Activated CD8-positive, alpha-beta T cell treated with anti-CD3 and anti-CD28 coated beads, Interleukin-2, amount 10 ng/mL, durations not matched to agents 7 days and 5 days (primary cell): ENCODE measurements at places on chromosomes 4 and X. TPM values are rescaled to one million over a fixed set of nuclear protein-coding genes. Genes with fewer than 3 reads are reported as not detected.

DNA sequence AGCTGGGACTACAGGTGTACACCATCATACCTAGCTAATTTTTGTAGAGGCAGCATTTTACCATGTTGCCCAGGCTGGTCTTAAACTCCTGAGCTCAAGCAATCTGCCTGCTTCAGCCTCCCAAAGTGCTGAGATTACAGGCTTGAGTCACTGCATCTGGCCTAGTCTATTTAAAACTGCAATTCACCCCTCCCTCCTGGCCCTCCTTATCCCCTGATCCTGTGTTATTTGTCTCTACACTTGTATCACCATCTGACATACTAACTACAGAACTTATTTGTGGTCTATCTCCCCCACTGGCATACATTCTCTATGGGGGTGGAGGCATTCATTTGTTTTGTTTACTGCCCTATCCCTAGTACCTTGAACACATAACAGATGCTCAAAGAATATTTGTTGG is 23.7 kb downstream of the CC2D2A start:
- DNase-seq = no peak

Gene TLR6
- total RNA-seq = 3.2 TPM

- no peak for DNase-seq
These were observed 322.2 kb downstream of the GPAT3 start for GRCh38 chr4:83858131-83858530.

GRCh38 chrX:9433596-9433995 is 31.3 kb upstream of the TBL1X start:
- no peak for DNase-seq

- DNase-seq = peak; percentile 67
These were observed 5.6 kb downstream of the CYSLTR1 start for GRCh38 chrX:78321809-78322208.

Gene NXF2B
- not detected for total RNA-seq

- no peak for DNase-seq
These were observed 7.3 kb downstream of the PITX2 start for GRCh38 chr4:110615353-110616237.

GRCh38 chr4:113009461-113009860 is 40.0 kb upstream of the ANK2 start:
- no peak for DNase-seq

DNA sequence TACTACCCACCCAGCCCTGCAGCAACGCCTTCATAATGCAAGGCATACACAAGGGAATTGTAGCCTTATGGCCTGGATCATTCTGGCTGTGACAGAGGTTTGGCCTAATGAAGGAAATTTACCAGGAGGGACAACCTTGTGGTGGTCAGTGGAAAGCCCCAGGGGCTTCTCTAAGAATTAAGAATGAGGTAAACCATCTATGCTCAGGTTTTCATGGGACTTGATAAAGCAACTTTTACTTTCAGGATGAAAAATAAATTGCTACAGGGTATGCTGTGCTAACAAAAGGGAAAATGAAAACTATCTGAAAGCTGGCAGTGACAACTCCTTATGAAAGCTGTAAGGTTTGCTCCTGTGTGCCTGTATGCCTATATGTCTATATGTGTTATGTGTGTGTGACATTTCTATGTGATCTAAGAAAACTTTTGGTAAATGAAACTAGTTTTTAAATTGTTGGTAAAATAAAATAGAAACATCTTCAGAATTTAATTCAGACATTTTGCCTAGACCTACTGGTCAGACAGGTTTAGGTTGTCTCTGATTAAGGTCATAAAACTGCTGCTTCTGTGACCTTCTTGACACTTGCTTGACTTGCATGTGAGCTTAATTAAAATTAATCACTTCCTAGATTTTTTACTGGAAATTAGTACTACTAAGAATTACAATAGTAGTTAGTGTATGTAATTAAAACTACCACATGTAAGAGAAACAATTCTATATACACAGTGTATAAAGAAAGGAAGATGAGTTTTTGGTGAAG is 19.9 kb upstream of the TXK start:
- DNase-seq = no peak

GRCh38 chr4:5885733-5886132 is 7.2 kb downstream of the CRMP1 start:
- DNase-seq = no peak

GRCh38 chr4:52197306-52197705 is 146.2 kb downstream of the SPATA18 start:
- DNase-seq = no peak

DNA sequence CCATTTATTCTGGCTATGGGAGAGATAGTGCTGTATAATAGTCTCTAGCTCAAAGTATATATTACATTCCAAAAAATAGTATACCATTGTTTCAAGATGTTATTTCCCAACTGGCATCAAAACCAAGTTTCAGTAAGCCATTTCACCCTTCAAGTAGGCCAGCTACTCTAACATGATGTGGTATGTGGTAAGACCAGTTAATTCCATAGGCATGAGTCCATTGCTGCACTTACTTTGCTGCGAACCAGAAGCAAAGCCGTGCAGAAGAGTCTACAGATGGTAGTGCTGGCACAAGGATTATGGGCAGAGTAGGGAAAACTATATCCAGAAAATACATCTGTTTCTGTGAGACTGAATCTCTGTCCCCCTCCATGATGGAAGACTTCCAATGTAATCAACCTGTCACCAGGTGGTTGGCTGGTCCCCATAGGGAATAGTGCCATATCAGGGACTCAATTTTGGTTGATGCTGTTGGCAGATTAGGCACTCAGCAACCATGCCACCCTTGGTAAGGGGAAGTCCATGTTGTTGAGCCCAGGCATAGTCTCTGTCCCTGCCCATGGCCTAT is 49.8 kb upstream of the HSD17B10 start:
- no peak for DNase-seq

- DNase-seq = no peak
These were observed 50.8 kb upstream of the HOPX start for GRCh38 chr4:56731857-56732256.

DNA sequence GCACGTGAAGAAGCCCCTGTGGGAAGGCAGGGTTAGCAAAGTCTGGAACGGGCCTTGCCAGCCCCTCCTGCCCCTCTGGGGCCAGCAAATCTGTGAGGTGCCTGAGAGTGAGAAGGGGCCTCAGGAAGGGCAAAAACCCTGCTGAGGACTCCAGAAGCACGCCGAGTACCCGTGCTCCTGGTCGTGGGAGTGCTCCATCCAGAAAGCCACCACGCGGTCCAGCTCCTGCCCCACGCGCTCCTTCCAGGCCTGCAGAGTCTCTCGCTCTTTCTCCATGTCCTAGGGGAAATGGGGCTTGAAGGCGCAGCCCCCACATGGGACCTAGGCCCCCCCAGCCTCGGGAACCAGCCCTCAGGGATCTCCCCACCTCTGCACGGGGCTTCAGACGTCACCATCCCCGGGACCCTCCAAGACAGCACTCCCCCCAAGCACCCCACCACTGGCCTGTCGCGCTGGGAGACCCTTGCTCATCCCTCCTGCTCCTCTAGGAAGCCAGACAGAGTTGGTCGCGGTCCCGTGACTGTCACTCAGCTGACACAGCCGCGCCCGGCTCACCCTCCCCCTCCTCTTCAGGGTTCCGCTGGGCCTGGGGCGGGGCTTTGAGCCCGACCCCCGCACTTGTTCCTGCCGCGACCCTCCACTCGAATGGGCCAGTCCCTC is at the start of gene RENBP:
RENBP (minus strand) TSS at position 504 of the 660 bp plus-strand sequence; CDS start at position 471, 33 bp downstream.
- peak; percentile 51 for DNase-seq

GRCh38 chr4:90240333-90240732 is 113.1 kb downstream of the CCSER1 start:
- no peak for DNase-seq

DNA sequence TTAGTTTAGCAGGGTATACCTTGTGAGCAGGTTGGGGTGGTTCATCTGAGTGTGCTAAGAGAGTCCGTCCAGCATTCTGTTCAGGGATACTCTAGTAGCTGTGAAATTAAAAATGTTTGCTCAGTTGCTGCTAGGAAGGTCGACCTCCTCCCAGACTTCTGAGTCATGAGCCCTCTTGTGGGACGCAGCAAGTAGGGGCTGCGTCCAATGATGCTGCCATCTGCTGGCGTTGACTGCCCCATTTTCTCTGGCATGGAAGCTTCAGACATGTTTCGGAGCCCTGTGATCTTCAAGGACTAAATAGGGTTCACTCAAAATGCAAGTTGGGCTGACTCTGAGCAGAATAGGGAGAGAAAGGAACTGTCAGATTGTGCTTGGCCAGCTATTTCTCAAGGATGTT is 201.0 kb upstream of the ARSJ start:
- peak; percentile 29 for DNase-seq

Gene MND1
- 38.3 TPM for total RNA-seq

DNA sequence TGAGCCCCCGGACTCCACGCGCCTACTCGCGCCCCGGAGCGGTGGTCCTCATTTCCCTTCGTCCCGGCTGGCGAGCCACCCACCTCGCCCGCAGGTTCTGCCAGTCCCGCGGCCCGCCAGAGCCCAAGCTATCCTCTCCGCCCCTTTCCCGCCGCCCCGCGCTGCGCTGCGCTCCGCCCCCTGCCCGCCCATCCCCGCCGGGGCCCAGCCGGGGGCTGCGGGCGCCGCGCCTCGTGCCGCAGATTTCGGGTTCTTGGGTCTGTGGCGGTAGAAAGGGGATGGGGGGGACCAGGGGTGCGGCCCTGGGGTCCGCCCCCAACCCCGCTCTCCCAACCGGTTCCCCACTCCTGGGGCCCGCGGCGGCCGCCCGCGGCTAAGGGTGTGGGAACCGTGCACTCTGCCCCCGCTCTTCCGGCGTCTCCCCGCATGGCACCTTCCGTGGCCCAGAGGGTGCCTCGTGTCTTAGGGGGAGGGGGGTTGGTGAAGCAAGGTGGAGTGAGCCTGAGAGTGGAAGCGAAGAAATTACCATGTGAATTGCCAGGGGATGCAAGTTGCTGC is 650.8 kb upstream of the DIPK2B start:
- peak; percentile 58 for DNase-seq

GRCh38 chr4:155960522-155960921 is 6.9 kb upstream of the CTSO start:
- no peak for DNase-seq

Gene APOOL
- total RNA-seq = 11.6 TPM

DNA sequence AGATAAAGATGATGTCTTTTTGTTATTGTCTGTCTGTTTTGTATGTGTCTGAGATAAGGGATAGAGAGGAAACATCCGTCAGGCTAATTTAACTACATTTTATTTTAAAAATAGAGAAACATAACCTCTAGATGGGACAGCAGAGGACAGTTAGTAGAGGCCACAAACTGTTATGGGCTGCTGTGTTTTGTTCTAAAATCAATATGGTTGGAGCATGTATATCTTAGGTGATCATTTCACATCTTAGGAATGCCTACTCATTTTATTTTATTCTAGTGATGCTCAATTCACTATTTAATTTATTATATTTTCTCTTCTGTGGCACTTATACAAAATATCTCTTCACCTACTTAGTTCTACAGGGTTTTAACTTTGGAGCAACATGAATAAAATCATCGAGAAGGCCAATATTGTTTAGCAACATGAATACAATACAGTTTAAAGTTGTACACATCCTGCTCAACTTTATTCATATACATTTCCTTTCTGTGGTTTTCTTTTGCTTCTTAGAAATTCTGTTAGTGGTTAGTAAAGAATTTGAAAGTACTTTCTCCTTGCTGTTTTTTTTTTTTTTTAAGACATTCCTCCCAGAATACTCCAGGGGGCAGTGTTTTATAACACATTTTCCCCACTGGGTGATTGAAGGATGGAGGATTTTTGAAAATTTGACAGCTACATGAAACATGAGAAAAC is 392.9 kb downstream of the UNC5C start:
- DNase-seq = peak; percentile 29

DNA sequence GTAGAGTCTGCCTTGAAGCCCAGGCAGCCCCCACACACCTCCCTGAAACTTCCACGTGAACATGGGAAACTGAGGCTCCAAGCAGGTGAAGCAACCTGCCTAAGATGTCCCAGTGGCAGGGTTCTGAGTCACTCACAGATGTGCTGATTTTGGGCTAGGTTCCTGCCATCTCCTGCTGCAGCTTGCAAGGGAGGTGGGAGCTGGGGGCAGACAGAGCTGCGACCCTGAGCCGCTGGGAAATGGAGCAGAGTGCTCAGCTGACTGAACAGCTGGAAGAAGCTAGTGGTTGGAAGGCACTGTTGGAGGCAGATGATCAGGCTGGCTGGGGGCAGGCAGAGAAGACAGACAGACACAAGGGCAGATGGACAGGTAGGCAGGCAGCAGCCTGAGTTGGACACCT is 3.6 kb upstream of the FATE1 start:
- DNase-seq = no peak

DNA sequence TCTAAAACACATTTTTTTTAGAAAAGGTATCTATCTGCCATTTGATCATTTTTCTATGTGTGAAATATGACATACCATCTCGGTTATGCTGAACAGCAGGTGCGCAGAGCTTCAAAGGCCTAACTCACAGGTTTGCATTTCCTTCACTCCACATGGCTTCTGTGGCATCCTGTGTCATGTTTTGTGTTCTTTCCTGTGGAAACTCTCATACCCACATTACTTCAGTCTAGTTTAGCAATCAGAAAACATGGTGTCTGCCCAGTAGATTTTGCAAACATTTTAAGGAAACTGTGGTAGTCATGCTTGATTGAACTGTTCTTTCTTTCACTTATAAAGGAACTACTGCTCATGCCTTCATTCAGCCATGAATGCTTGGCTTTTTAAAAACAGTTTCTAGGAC is 11.3 kb upstream of the ARAP2 start:
- peak; percentile 85 for DNase-seq

GRCh38 chrX:2703991-2704369 is 12.9 kb downstream of the CD99 start:
- no peak for DNase-seq

- no peak for DNase-seq
These were observed 103.4 kb downstream of the SLC7A11 start for GRCh38 chr4:138138774-138139173.

DNA sequence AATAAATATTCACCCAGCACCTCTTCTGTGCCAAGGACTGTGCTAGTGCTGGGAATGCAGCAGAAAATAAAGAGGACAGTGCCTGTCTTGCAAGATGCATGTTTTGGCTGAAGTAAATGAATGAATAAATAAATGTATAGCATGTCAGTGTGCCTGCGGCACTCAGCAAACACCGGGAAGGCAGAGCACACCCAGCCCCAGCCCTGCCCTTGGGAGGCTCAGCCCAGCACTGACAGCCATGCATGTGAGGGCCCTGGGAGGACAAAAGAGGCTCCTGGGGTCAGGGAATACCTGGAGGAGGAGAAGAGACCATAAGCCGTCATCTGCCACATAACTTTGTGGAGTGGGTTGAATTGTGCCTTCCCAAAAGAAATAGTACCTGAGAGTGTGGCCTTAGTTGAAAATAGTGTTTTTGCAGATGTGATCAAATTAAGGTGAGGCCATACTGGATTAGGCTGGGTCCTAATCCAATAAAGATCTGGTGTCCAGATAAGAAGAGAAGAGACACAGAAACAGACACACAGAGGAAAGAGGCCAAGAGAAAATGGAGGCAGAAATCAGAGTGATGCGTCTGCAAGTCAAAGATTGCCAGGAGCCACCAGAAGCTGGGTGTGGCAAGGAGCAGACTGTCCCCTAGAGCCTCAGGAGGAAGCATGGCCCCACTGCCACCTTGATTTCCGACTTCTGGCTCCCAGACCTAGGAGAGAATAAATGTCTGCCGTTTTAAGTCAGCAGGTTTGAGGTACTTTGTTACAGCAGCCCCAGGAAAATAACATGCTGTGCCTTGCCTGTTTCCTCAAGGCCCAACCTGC is 16.3 kb downstream of the C4orf50 start:
- DNase-seq = no peak
